ENCODE measurements at places on chromosomes 3 and 15.
A peak's percentile ranks its signal among the peaks of the same experiment; 100 is the strongest.

GRCh38 chr3:131221731-131222130, 159.8 kb upstream of the NUDT16 start:
- peak; percentile 23 for DNase-seq

GRCh38 chr15:69679623-69680228, 227.1 kb downstream of the RPLP1 start:
- DNase-seq = no peak

DNA sequence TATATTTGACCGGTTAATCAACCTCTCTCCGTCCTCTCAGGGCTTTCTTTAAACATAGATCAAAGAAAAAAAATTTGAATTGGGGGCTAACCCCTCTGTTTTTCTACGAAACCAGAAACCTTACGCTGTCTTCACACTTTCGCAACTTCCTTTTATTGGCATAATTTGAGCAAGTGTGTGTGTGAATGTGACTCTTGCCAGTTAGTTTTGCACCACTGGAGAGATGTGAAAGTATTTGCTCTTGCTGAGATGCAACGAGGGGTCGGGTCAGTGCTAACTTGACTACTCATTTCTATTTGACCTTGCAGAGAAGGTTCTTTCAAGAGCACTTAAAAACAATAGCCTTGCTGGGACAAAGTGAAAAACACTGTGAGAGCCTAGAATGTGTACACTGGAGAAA, 81.2 kb downstream of the FAM43A start:
- DNase-seq = no peak

DNA sequence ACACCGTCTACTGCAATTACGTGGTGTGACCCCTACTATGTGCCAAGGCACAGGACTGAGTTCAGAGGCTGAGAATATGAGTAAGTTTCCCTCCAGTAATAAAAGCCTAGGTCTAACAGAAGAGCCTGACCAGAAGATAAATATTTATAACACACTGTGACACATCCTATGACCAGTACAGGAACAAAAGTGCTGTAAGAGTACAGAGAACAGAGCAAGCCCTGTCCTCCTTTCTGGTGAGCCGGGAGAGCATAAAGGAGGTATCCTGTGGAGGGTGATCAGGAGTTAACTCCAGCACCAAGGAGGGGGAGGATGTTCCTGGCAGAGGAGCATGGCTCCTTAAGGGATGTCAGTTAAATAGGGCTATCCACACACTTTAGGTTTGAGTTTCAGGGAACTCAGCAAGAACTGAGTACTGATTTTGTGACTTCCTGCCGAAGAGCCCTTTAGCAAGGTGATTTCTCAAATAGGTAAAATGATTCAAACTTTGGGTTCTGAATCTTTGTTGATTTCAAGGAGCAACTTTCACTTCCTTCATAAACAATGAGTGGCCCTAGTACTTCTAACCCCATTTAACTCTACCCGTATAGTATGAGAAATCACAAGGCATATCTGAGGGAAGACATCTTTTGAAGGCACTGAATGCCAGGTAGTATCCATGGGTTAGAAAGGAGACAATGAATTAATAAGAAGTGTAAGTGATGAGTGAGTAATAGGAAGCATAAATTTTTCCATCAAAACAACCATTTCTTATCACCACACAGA, 198.0 kb downstream of the THRB start:
- DNase-seq = no peak

- DNase-seq = no peak
These were observed 1.2 kb downstream of the LSM3 start for GRCh38 chr3:14179795-14180194.

- peak; percentile 87 for DNase-seq
These were observed 10.0 kb downstream of the DUSP7 start for GRCh38 chr3:52046186-52046901.

DNA sequence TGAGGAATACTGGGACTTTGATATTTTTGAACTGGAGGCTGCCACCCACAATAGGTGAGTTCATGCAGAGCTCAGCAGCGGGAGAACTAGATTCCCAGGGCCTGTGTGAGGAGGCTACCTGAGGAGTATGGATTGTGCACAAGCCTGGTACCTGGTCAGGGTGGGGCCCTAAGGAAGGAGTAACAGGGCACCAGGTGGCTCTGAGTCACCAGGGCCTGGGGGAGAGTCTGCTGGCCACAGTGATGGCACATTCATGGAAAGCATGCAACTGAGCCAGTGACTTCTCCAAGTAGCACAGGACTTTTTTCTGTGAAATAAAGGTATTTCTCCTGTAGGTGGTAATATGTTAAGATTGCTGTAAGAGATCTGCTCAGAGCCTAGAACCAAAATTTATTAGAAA, 134.4 kb downstream of the PDE8A start:
- no peak for DNase-seq

DNA sequence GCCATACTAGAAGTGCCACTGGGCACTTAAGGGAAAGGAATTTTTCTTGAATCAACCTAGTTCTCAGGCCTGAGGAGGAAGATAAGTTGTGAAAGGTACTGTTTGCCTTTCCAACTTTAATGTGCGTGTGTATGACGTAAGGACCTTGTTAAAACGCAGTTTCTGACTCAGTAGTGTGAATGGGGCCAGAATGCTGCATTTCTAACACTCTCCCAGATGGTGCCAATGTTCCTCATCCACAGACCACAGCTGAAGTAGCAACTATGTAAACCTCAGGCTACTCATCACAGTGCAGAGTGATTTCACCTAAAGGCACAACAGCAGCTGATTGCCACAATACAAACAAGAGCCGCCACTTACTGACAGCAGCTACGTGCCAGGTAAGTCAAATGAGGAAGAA, 103.6 kb downstream of the OTOL1 start:
- DNase-seq = no peak

- no peak for DNase-seq
These were observed 37.2 kb downstream of the TIGIT start for GRCh38 chr3:114331007-114331406.

Data from AG04450 (cell line).